Activated B cell treated with CpG ODN at 0.5 μM for 24 hours (primary cell): ENCODE measurements at places on chromosomes 4 and X. TPM values are rescaled to one million over a fixed set of nuclear protein-coding genes. Genes with fewer than 3 reads are reported as not detected.
A peak's percentile ranks its signal among the peaks of the same experiment; 100 is the strongest.

GRCh38 chr4:168710353-168710946, 213.6 kb downstream of the PALLD start:
- H3K27ac ChIP-seq: no peak overlapping the region
- peaks cover 8% of the 10 kb centered on the region for H3K4me1 ChIP-seq
- H3K27me3 ChIP-seq: peaks cover 4% of the 10 kb centered on the region
- no peaks in the 10 kb centered on the region for H3K36me3 ChIP-seq

DNA sequence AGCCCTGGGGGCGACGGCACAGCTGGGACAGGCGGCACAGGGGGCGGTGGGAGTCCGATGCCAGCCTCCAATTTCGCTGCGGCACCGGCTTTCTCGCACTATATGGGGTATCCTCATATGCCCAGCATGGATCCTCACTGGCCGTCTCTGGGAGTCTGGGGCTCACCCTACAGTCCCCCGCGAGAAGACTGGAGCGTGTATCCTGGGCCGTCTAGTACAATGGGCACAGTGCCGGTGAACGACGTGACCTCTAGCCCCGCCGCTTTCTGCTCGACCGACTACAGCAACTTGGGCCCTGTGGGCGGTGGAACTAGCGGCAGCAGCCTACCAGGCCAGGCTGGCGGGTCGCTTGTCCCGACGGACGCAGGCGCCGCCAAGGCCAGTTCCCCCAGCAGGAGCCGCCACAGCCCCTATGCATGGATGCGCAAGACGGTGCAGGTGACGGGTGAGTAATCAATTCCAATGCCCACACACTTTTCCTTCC, 500 bp downstream of the CDX4 start:
- no peak for DNase-seq
- H3K4me1 ChIP-seq: no peaks in the 10 kb centered on the region
- H3K36me3 ChIP-seq: no peaks in the 10 kb centered on the region
- no peak overlapping the region for H3K4me3 ChIP-seq
- peaks cover 8% of the 10 kb centered on the region for H3K27me3 ChIP-seq

DNA sequence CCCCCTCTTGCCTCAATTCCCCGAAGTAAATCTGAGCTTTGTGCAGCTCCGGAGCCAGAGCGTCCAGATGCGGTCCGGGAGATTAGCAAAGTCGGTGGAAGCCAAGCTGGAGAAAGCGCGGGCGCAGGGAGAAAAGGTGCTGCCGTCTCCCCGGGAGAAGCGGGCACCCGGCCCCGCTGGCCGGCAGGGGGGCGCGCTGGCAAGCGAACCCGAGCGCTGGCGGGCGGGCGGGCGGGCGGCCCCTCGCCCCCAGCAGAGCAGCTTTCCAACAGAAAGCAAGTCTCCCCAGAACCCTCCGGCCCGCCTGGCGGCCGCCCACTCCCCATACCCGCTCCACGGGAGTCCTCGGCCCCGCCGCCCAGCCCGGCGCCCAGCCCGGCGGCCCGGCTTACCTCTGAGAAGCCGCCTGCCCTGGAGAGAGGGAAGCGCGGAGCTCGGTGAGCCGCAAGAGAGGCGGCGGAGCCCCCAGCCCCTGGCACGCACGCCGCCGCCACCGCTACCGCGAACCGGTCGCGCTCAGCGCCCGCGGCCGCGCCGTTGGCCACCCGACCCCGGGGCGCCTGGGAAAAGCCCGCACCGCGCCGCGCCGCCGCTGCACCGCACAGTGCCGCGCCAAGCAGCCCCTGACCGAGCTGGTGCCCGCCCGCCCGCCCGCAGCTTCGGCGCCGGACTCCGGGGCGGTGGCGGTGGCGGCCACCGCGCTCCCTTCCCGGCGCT, 529 bp upstream of the CITED1 start:
- peaks cover 24% of the 10 kb centered on the region for H3K27me3 ChIP-seq
- H3K27ac ChIP-seq: no peak overlapping the region
- H3K4me3 ChIP-seq: peak overlapping the region; percentile 78
- peaks cover 37% of the 10 kb centered on the region for H3K4me1 ChIP-seq
- peak; percentile 19 for DNase-seq
- no peaks in the 10 kb centered on the region for H3K36me3 ChIP-seq

GRCh38 chrX:49155243-49155899, 7.2 kb upstream of the MAGIX start:
- H3K27ac ChIP-seq: peak overlapping the region; percentile 93
- DNase-seq: no peak
- peaks cover 20% of the 10 kb centered on the region for H3K4me1 ChIP-seq
- H3K27me3 ChIP-seq: no peaks in the 10 kb centered on the region

GRCh38 chr4:77031544-77031943, 44.2 kb downstream of the CCNI start:
- no peaks in the 10 kb centered on the region for H3K4me1 ChIP-seq
- H3K27me3 ChIP-seq: no peaks in the 10 kb centered on the region
- no peak overlapping the region for H3K4me3 ChIP-seq
- DNase-seq: no peak

Gene PPP2R2C
- total RNA-seq: not detected in 2 replicates

Gene COL4A5
- not detected in 2 replicates for total RNA-seq
